Left hindlimb (tissue), 1 donor: ENCODE measurements at places on chromosomes 5 and 9.

DNA sequence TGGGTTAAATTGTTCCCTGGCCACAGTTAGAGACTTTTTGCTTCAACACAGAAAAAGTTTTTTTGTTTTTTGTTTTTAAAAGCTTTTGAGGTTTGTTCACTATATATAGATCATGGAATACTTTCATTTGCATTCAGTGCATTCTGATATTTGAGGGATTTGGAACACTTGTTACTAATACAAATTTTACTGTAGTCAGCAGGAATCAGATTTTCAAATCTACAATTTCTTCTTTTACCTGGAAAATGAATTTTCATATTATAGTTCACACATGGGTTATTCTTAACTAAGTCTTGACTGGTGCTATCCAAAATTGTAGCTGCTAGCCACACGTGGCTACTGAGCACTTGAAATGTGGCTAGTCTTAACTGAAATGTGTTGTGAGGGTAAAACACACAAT is 142.0 kb downstream of the RMI1 start:
- no peak for DNase-seq

DNA sequence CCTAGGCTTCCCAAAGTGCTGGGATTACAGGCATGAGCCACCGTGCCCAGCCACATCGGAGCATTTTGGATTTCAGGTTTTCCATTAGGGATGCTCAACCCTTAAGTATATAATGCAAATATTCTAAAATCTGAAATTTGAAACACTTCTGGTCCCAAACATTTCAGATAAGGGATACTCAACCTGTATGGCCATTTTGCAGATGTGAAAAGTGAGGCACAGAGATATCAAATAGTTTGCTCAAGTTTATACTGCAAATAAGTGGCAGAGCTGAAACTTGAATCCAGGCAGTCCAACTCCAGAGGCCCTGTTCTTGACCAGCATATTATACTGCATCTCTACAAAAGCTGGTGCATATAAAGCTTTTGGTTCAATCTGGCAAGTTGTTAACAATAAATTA is 2.4 kb downstream of the WDR31 start:
- DNase-seq: no peak

DNA sequence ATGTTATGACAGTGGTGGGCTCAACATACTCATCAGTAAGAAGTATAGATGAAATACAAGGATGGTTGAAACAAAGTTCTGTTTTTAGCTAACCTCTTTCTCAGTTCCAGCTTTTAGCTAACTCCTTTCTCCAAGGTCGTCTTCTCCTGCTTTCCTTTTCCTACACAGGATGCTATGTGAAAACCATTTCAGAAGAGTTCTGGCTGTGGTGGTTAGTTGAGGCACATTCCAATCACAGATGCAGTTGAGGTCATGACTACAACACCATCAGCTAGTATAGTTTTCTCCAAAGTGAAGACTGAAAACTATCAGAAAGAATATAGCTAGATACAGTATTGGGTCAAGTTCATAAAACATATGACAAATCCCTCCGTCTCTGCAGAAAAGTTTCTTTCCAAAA is 477.7 kb upstream of the C9orf72 start:
- no peak for DNase-seq

DNA sequence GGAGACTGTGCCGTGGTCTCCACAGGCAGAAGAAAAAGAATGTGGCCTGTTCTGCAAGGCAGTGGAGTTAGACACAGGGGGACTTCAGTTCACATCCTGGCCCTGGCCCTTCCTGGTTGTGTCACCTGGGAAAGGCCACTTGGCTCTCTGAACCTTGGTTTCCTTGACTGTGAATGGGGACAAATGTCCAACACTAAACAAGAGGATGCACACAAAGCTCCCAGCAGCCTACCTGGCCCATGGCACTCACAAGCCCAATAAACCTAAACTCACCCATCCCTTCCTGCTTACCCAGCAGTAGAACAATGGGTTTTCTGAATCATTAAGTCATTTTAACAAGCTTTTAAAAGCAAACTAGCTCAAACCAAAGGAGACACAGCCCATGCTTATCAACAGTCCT is 103.9 kb downstream of the FRMD3 start:
- DNase-seq: no peak

DNA sequence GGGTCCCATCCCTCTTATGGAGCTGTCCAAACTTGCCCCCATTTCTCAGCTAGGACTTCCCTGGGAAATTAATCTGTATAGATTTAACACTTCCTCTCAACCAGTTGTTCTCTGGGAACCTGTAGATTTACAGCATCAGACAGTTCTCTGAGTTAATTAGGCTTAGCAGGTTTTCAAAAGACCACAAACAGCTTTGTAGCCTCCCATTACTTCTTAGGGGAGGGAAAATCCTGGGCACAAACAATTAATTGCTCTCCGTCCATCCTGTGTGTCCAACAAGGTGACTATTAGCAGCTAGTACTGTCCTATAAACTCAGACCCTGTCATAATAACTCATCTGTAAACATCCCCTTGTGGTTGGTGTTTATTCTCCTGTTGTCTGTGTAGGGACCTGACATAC is 197.9 kb downstream of the GOLPH3 start:
- no peak for DNase-seq

GRCh38 chr5:179542170-179542569 is 8.2 kb upstream of the RUFY1 start:
- no peak for DNase-seq

DNA sequence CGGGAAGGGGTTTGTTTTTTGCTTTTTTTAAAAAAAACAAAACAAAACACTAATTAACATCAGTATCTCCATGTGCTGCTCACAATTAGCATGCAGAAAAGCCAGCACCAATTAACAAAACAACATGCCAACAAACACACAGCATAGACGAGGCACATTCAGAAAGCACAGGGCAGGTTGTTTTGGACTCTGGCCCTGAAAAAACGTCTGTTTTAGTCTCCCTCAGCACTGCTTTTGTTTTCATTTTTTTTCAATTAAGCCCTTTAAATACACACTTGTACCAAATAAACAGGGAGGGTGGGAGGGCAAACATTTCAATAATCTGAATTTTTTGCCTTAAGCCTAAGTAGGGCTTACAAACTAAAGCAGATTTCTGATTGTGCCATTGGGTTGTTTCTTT is 309.6 kb downstream of the DTWD2 start:
- DNase-seq: no peak
